ENCODE measurements at places on chromosomes 1 and 21.

DNA sequence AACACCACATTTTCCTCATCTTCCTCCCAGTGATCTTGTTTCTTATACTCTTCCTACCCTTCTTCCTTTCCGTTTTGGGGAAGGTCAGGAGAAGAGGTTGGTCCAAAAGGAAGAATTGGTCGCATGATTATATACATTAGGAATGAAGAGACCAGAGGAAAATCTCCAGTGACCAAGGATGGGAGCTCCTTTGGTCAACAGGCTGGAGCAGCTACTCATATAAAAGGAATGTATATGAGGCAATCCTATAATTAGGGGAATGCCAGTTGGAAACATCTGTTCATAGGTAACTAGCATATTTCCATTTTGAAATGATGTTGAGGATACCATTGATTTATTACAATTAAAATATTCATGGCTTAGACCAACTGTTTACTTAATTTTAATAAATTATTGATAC, 114.5 kb downstream of the LRRC40 start:
- no peak for DNase-seq

DNA sequence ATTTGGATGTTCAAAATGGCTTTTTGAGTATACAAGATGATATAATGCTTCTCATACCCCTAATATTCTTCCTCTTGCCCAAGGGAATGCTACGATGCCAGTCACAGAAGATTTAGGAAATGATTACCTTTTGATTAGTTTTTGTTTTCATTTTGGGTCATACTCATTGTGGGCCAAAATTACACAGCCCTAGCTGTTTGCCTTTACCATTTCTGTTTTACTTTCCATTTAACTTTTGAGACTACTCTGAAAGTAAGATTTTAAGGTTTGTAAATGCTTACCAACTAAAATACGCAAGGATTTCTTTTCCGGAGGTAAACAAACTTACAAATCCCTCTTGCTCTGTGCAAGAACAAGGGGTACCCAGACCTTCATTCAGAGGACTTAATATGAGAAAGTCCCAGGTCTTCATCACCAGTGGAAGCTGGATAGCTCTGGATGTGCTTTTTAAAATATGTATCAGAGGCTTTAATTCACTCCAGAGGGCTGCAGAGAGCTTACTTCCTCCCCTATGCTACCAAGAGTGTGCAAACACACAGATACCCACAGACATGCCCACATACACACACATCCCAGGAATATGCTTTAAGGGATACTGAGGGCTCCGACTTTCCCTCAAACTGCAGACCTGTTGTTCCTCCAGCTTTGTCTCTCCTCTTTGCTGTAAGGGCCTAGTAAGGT, 631.4 kb downstream of the SMYD3 start:
- no peak for DNase-seq

DNA sequence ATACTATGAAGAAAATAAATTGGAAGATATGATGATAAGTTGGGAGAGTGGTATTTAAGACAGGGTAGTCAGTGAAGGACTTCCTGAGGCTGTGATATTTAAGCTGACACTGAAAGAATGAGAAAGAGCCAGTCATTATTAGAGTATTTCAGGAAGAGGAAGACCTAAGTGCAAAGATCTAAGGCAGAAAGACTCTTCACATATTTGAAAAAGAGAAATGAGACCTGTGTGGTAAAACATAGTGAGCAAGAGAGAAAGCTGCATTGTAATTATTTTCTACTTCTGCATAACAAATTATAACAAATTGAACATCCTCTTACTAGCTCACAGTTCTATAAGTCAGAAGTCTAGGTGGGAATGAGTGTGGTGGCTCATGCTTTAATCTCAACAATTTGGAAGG, 34.6 kb upstream of the DOCK7 start:
- no peak for DNase-seq

DNA sequence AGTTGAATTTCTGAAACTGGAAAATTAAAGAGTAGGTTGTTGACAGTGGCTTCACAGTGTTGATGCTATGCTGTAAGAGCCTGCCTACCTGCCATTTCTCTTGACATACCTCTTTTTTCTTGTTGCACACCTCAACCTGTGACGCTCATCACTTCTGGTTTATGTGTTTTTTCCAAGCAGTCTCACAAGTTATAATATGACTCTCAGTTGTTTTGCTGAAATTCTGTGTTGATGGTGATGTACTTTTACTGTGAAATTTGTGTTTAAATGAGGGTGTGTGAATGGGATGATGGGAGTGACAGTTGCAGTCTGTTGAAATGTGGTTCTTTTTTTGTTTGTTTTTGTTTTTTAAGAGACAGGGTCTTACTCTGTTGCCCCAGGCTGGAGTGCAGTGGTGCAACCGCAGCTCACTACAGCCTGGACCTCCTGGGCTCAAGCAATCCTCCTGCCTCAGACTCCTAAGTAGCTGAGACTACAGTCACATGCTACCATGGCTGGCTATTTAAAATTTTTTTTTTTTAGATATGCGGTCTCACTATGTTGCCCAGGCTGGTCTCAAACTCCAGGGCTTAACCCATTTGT, 7.0 kb downstream of the DDI2 start:
- no peak for DNase-seq

DNA sequence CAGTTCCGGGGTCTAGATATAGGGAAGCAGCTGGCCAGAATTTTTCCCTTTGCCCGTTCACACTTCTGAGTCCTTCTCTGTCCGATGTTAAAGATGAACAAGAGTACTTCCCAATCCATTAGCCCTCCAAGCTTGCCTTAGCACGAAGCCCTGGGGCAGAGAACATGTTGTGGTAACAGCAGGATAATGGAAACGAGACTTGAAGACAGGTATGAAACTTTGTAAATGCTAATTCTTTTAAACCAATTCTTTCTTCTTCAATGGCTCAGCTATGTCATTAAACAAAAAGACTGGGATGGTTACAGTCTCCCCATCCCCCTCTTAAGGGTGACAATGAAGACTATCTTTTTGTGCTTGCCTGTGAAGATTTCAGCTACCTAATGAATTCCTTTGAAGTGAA, 218.5 kb downstream of the PLA2G4A start:
- no peak for DNase-seq

DNA sequence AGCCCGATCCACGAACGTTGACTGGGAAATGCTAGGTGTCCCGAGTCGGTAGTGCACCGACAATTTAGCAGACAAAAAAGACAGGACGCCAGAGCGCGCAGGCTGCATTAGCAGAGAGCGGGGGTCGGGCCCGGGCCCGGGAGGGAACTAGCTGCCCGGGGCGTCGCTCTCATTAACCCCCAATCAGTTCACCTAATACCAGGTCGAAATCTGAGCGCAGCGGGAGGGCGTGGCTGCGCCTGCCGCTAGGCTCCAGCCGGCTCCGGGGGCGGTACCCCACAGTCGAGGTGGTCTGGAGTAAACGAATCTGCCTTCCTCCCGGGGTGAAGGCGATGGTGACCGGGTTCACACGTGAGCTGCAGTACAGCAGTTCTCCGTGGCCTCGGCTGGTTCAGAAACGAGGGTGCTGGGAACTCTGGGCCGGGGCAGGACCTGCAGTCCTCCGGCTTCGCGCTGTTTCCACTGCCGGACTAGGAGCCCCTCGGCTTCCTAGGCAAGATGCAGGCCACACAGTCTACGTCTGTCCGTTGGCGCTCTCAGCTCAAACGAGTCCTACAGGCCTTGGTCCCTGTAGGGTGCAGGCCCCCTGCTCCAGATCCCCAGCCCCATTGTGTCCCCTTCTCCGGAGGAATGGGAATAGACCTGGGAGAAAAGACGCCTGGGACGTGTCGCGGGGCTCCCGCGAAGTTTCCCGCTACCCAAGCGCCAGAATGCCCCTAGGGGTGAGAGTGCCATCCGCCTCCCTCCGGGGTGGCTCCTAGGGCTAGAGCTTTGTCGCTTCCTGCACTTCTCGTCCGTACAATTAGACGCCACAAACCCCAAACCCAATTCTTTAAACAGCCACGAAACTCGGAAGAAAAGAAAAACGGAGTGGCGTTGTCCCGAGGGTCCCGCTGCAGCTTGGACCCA, 2.0 kb downstream of the GFI1 start:
- DNase-seq, result peak; percentile 74

DNA sequence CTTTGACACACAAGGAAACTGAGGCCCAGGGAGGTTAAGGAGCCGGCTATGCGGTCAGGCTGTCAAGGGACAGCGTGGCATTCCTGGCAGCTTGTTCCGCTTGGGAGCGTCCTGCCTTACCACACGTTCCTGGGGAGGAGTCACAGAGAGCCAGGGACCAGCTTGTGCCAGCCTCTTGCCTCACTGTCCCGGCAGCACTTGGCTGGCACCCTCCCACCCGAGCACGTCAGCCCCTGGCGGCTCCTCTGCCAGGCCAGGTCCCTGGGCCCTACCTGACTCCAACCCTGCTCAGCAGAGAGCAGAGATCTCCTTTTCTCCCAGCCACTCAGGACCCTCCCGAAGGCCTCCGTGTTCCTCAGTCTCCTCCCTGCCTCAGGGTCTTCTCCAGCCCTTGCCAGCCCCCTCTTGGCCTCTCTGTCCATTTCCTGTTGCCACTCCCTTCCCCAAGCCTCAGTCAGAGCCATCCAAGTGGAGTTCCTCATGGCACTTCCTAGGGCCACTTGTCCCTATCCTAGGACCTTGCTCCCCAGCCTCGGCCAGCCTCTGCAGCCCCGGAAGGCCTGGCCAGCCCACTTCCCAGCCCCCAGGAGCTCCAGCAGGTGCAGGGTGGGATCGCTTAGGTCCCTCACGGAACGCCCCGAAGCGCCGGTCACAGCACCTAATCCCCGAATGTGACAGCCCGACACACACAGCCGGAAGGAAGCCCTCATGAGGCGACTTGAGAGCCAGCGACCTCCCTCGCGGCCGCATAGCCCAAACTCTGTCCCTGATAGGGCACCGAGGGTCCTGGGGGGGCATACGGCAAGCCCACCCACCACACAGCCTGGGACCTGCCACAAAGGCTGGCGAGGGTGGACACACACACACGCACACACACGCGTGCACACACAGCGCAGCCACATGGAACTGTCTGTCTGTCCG, 130.3 kb downstream of the CASZ1 start:
- DNase-seq, result no peak

DNA sequence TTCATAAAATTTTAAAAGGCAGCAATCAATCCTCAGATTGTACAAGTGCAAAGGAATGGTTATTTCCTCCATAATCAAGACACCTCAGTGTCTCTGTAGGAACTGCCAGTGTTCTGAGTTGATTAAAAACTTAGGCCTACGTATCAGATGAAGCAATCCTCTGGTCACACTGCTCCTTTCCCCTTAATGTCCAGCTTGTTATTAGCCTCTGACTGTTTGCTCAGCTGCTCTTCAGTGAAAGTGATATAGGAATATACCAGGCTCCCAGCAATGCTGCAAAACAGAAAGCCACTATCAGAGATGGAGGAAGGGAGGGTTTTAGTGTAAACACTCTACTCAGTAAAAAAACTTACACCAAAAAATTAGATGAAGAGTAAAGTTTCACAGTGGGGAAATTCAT, 49.8 kb downstream of the SLC35D1 start:
- DNase-seq, result no peak

DNA sequence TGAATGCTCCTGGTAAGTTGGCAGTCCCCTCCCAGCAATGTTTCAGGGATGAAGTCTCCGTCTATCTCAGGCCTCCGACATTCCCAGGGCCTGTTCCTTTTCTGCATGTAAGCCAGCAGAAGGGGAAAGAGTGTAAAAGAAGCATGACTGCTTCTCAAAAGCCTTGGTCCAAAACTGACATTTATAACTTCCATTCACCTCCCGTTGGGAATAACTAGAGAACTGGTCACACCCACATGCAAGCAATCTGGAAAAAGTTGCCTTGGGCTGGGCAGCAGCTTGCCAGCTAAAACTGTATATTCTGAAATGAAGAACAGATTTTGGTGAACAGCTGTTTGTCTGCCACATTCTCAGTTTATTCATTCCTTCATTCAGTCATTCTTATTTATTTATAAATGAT, 24.2 kb upstream of the NPL start:
- no peak for DNase-seq

- DNase-seq, result no peak
These were observed 6.3 kb upstream of the GOLT1A start for GRCh38 chr1:204219971-204220616.

DNA sequence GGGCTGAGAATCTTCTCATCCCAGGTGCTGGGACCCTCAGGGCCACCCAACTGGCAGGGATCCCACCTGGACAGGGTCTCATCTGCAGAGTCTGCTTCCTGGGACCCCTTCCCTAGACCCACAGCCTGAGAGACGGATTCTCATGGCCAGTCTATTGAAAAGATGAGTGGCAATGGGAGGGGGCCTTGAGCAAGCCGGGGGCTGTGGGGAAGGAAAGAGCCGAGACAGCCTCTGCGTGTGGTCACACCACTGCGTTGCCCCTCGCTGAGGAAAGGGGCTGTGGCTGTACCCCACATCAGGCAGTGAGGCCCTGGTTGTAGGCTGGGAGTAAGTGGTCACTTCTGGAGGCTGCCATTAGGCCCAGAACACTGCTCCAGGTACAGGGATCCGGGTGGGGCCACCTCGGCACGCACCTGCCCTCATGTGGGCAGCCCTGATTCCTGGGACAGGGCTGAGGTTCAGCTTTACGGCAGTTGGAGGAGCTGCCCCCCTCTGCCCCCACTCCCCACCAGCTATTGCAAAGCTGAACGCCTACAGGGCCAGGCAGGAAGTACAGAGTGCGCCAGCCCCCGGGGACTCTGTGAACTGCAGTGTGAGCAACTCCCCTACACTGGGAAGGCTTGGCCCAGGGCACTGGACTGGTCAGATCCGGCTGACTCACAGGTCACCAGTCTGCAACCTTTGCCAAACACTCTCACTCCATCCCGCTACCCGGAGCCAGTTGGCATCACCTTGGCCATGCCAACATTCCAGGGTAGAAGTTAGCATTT, 106.9 kb downstream of the RIPK4 start:
- no peak for DNase-seq

GRCh38 chr1:15311880-15312279, 64.9 kb downstream of the FHAD1 start:
- DNase-seq, result no peak

- no peak for DNase-seq
These were observed 17.0 kb upstream of the TCEA3 start for GRCh38 chr1:23441446-23442148.

GRCh38 chr1:211635597-211636205, 39.7 kb downstream of the NEK2 start:
- DNase-seq, result no peak

DNA sequence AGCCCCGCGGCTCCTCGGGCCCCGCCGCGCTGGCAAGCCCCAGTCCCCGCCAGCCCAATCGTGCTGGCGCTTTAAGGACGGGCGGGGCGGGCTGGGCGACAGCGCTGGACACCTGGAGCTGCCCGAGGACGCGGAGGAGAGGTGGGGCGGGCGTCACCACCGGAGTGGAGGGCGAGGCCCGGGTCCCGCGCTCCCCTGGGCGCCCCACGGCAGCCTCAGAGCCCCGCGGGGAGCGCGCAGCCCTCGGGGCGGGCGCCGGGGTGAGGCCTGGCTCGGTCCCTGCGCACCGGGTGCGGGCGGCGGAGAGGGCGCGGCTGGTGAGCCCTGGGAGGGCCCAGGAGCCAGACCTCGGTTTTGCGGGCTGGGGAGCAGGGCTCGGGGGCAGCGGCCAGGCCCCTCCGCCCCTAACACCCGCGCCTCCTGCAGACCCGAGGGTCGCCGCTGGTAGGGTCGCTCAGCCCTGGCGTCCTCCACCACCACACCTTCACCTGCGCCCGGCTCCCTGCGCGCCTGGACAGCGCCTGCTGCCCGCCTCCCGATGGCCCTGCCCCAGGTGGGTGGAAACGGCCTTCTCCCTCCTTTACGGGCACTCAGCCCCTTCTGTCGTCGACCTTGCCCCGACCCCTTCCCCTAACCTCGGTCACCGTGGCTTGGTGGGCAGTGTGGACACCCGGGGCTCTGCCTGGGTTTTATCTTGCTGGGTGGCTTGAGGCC, at the start of gene TMEM61:
TSS of gene TMEM61 (plus strand) at position 101 of the 714 bp plus-strand sequence. CDS start at position 539, 438 bp downstream.
- DNase-seq, result no peak
